CD8-positive, alpha-beta T cell (primary cell): ENCODE measurements at places on chromosomes 11 and 22.

GRCh38 chr11:45411228-45411946 is 125.2 kb upstream of the SYT13 start:
- no peak for DNase-seq

DNA sequence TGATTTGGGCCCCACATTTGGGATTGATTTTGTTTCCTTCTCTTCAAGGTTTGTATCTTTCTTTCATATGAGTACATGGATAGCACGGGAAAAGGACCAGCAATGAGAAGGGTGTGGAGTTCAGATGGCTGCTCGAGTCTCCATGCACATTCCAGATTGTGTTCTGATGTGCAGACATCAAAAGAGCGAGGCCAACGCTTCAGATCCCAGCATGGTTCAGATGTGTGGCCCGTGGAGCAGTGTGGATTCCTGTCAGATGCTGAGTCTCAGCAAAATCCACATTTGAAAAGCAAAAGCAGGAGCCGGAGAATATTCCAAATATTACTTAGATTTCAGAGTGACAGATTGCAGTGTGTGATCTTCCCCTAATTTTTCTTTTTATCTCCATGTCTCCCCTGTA is 219.4 kb downstream of the DBX1 start:
- no peak for DNase-seq

GRCh38 chr11:108085672-108086071 is 35.7 kb upstream of the ACAT1 start:
- no peak for DNase-seq

DNA sequence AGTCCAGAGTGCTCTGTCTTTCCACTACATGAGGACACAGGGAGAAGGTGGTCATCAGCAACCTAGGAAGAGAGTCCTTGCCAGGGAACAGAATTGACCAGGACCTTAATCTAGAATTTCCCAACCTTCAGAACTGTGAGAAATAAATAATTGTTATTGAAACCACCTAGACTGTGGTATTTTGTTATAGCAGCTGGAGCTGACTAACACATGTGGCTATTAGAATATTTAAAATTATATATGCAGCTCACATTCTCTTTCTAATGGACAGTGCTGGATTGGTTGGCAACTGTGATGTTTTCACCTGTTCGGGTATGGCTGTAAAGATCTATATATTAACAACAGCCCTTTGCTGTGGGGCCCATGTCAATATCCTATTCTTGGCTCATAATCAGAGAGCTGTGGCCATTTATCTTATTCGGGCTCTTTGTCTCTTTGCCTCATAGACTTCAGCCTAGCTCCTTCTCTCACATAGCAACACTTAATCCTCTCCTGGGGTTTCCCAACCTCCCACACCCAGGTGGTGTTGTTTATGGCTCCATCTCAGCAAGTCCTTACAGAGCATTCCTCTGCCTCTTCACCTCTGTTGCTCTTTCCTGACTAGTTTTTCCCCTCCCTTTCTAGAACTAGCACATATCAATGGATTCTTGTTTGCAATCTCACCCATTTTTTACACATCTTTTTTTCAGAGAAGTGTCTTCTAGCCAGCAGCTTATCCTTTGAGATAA is 46.4 kb upstream of the AMOTL1 start:
- no peak for DNase-seq

GRCh38 chr11:69250186-69251056 is 43.5 kb upstream of the MYEOV start:
- no peak for DNase-seq

- DNase-seq, result no peak
Observed at GRCh38 chr11:36458129-36458915, 51.8 kb downstream of the TRAF6 start.

DNA sequence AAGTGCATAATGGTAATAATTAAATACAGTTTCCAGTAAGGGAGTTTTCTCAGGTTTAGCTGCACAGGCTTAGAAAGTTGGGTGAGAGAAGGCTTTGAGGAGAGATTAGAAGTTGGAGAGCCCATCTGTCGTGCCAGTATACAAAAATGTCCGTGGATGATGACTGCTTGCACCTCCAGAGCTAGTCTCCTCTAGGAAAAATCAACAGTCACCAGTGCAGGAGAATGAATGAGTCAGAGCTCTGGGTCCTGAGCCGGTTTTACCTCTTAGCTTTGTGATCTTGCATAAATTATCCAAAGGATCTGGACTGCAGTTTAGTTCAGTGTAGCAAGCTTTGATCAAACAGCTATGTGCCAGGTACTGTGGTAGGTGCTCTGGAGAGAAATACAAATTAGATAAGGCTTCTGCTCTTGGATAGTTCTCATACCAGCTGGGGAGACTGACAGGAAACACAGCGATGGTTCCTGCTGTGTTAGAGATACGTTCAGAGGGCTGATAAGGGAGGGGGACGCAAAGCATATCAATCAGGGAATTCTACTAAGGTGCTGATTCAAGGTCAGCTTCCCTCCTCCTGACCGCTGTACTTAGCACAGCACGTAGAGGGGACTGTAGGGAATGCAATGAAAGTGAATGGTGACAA is 125.9 kb downstream of the TEAD1 start:
- DNase-seq, result no peak

DNA sequence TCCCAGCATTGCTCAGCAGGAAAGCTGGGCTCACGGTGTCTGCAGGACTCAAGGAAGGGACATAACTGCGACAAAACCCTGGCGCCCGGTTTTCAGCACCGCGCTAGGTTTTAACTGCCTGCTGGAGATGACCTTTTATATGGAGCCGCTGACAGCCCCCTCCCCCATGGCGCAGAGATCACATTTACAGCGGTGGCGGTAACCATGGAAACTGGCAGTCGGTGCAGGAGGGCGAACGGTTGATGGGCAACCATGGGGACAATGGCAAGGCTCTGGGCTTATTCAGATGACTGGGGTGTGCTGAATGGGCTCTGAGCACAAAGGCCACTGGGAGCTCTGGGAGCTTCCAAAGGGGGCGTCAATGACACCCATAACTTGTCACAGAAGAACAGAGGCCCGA is 37.2 kb downstream of the CELSR1 start:
- DNase-seq, result no peak

DNA sequence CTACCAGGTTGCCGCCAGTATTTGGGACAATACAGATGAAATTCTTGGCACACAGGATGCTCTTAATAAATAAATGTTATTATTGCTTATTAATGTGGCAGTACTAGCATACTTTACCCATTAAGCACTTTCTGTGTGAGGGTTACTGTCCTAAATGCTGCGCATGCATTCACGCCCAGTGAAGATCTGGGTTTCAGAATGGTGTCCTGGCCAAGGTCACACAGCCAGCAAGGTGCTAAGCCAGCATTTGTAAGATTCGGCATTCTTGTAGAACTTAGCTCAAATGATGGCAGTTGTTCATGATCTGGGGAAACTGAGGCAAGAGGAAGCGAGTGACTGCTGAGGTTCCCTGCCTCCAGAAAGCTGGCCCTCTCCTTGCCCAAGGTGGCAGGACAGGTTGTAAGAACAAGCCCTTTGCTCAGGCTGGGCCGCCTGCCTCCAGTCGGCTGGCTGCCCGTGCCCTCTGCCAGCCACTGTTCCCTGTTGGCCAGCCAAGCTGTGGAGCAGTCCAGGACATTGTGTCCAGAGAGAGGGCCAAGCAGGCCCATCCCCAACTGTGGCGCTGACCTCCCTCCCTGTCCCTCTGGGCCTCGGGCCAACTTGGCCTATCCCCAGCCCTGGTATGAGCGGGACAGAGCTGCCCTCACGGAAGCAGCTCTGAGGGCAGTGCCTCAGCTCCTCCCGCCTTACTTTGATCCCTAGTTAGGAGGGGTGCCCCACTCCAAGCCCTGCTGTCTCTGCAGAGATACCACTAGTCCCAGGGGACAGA is 28.8 kb downstream of the TOB2 start:
- no peak for DNase-seq

DNA sequence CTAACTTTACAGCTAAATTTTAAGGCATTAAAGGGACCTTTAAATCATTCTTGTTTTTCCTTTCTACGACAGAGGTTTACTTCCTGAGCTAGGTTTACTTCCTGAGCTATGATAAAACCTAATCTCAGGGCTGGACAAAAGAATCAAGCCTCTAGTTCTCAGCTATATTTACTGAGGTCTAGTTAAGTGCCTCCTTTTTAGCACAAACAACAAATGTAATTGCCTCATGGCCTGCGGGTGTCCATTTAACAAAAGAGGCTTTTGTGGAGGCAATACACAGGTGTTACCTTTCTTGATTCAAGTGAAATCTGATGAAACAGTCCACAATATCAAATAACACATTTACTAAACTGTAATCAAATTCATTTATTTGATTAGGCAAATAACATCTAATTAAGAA is 67.3 kb downstream of the IMMP1L start:
- DNase-seq, result no peak
